ENCODE measurements at places on chromosomes 12 and 14.

- DNase-seq: no peak
These were observed 24.4 kb downstream of the BRI3BP start for GRCh38 chr12:125017801-125018200.

- DNase-seq: no peak
These were observed 293.6 kb downstream of the AKAP6 start for GRCh38 chr14:32622742-32623141.

- no peak for DNase-seq
These were observed 148.7 kb downstream of the DYRK2 start for GRCh38 chr12:67797185-67797741.

DNA sequence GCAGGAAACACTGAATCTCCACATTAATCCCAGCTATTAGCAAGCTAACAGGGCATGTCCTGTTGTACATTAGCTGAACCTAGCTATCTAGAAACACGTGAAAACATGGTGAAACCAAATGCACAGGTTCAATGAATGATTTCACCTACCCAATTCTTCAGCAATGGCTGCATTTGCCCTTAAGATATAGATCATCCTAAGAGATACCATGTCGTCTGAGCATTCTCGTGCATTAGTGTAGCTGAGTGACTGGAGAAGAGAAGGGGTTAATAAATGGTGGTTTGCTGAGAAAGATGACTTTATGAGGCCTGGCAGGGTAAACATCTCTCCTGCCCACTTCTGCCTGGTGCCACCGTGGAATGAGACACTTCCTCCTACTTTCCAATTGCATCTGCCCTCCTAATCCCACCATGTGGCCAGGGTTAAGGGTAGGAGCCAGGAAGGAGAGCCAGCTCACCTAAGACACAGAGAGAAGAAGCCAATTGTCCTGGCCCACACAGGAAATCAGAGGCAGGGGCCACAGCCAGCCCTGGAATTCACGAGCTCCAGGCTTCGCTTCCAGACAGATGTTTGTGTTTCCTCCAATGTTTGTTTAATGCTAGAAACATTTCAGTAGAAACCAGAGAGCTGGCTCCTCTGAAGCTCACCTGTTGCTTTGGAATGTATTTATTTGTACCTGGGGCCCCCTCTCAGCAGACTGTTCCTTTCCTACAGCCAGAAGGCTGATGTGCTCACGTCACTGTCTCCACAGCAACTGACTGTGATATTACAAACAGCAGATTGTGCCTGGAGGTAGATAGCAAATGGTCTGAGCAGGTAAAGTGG is 126.0 kb upstream of the PARP11 start:
- DNase-seq: no peak

DNA sequence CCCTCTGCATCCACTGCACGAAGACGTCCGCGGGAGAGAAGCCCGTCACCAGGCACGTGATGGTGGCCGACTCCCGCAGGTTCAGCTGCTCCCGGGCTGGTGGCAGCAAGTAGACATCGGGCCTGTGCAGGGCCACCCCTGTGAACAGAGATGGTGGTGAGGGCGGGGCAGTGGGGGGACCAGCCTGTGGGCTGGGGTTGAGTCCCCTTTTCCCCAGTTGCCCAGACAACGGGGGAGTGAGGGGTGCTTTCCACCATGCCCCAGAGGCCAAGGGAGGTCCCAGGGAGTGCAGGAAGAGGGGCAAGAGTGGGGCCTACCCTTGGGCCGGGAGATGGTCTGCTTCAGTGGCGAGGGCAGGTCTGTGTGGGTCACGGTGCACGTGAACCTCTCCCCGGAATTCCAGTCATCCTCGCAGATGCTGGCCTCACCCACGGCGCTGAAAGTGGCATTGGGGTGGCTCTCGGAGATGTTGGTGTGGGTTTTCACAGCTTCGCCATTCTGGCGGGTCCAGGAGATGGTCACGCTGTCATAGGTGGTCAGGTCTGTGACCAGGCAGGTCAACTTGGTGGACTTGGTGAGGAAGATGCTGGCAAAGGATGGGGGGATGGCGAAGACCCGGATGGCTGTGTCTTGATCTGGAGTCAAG is 328.3 kb downstream of the TMEM121 start:
- no peak for DNase-seq
